ENCODE measurements at places on chromosomes 16 and 17.

- DNase-seq, result no peak
Measured at GRCh38 chr17:44086364-44087311, 16.1 kb downstream of the G6PC3 start.

DNA sequence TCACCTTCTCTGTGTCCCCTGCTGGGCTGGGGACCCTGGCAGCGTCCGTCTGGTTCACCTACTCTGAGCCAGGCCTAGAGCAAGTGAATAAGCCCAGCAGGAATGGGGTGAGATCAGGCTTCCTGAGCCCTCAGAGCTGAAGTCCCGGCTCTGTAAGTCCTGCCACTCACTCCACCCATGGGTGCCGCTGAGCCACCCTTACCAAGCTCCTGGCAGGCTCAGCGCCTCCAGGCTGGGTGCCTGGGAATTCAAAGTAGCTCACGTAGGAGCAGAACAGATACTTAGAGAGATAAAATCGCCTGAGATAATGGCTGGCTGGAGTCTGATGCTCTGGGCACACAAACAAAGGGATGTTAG lies 9.8 kb upstream of the LASP1NB start:
- no peak for DNase-seq

GRCh38 chr16:29662729-29663015 lies 375 bp upstream of the SPN start:
- DNase-seq, result no peak

GRCh38 chr16:67399749-67400704 lies 6.7 kb upstream of the TPPP3 start:
- DNase-seq, result no peak

- no peak for DNase-seq
Measured at GRCh38 chr17:77704048-77704815, 254.3 kb upstream of the TNRC6C start.

- DNase-seq, result no peak
Measured at GRCh38 chr16:15493466-15494180, 59.2 kb downstream of the BMERB1 start.

DNA sequence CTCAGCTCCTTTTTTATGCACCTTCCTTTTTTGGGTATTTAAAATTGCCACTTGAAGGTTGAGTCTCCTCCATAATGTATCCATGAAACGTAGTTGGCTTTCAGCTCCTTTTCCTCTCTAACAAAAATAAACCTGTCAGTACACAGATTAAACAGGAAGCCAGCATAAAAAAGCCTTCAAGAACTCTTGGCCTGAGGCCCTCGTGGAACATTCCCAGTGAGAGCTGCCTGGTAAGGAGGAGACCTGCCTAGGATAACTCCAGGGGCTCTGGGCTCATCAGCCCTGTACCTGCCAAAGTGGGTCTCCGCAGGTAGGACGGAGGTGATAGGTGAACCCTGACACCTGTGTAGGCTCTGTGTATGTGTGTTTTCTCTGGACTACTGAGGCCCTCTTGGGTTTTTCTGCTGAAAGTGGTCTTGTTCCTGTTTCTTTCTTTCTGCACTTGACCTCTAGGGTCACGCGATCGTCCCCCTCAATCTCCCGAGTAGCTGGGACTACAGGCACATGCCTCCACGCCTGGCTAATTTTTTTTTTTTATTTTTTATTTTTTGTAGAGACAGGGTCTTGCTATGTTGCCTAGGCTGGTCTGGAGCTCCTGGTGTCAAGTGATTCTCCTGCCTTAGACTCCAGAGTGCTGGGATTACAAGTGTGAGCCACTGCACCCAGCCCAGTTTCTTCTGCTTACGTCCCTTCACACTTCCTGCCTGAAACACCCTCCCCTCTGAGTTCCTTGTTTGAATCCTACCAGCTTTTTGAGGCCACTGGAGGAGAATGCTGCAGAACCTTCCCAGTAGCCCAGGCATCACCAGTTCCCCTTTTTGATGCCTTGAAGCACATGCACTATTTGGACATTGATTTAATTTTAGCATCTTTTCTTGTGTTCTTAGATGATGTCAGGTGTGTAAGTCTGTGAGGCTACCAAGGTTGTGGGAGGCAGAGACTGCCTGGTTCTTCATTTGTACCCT lies 9.8 kb downstream of the PGS1 start:
- no peak for DNase-seq

- no peak for DNase-seq
Measured at GRCh38 chr16:25419153-25419552, 161.5 kb upstream of the ZKSCAN2 start.

DNA sequence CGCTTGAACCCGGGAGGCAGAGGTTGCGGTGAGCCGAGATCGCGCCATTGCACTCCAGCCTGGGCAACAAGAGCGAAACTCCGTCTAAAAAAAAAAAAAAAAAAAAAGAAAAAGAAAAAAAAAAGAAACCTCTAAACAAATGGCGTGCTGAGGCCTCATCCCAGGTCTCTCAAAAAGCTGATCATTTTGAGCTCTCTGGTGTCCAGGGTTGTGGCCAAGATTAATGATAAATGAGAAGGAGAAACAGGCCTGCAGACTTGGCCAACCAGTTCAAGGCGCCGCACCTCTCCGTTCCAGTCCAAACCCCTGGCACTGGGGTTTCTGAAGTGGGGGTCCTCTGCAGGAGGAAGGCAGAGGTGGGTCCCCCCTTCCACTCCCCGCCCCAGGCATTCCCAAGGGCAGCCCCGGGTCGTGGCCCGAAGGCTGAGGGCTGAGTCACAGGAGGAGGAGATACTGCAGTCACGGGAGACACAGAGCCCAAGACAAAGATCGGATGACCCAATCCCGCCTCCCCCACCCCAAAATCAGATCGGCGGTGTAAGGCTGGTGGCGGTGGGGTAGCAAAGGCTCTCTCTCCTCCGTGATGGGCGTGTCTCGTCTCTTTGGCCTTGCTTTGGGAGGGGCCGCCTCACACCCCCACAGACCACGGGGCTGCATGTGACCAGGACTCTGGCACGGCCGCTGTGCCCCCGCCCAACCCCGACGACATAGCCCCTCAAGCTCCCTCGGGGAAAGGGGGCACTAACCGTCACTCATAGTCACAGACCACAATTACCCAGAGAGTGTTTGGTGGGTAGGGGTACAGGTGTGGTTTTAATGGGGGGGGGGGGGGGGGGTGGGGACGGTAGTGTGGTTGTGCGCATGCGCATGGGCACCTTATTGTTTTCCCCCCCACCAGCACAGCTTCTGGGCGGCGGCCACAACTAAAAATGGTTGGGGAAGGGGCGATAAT lies 1.1 kb downstream of the VAT1 start:
- DNase-seq, result no peak

- no peak for DNase-seq
Measured at GRCh38 chr16:65809627-65810026, 556.9 kb upstream of the CDH5 start.

GRCh38 chr17:13222975-13223374 lies 205.1 kb upstream of the ELAC2 start:
- no peak for DNase-seq

DNA sequence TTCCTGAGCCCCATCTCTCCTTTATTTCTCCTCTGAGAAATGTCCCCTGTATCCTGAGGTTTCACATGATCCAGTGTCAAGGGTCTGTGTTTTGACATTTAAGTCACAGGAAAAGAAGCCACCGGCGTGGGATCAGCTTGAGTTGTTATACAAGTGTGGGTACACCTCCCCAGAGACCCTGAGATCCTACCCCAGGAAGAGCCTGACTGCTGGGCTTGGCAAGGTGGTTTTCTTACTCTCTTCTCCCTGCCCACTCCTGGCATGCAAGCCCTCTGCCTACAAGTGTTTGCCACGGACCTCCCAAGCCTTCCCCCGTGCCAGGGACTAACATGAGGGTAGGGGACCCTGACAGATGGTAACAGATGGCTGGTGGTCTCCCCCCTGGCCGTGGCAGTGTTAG lies 2.8 kb upstream of the ARHGAP27 start:
- no peak for DNase-seq

DNA sequence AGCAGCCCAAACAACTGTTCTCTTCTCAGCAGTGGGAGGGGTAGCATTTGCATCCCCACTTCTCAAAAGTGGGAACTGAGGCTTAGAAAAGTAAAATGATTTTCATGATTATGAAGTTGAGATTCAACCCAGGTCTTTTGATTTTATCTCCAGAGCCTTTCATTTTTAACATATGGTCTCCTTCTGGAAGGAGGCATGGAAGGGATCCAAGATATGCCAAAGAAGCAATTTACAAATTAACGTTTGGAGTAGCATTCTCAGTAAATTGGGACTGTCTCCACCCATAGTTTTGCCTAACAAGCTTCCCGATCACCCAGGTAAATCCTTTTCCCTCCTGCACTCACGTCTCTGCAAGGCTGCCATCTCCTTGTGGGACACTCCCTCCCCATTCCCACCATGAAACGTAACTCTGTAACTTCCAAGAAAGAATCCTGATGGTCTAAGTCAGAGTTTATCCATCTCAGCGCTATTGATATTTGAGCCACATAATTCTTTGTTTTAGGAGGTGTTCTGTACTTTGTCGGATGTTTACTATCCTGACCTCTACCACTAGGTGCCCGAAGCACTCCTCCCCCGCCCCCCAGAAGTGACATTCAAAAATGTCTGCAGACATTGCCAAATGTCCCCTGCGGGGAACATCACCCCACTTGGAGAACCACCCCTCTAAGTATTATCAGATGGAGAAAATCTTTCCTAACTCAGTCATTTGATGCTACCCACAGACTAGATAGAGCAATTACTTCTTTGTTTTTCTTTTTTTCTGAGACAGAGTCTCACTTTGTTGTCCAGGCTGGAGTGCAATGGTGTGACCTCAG lies 32.9 kb upstream of the NFAT5 start:
- no peak for DNase-seq

- no peak for DNase-seq
Measured at GRCh38 chr16:3677994-3678393, 23.5 kb downstream of the DNASE1 start.

GRCh38 chr17:35239823-35240222 lies 3.0 kb upstream of the SLFN5 start:
- no peak for DNase-seq
